ENCODE measurements at places on chromosomes 2 and 18.

GRCh38 chr2:113845261-113845660, 44.6 kb upstream of the ACTR3 start:
- DNase-seq, result no peak

- no peak for DNase-seq
Measured at GRCh38 chr2:73337828-73338227, 44.5 kb upstream of the EGR4 start.

DNA sequence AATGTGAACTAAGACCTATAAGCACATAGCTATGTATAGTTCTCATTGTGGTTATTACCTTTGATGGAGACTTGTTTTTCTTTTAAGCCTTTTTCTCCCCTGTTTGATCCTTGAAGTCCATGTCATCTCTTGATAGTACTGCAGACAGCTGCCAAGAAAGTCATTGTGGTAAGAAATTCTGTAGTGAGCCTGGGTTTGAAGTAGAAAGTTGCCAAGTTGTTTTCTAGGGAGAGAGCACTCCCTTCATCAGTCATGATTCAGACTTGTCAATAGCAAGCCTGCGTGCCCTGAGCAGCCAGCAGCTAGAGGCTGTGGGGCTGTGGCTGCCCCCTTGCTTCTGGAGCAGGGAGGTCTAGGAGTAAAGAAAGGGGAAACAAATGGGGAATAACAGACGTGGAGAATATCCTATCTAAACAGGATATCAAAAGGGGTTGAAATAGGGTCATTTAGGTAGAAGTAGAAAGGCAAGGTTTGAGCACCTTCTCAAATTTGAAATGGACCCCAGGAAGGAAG, 8.4 kb downstream of the SP5 start:
- no peak for DNase-seq

DNA sequence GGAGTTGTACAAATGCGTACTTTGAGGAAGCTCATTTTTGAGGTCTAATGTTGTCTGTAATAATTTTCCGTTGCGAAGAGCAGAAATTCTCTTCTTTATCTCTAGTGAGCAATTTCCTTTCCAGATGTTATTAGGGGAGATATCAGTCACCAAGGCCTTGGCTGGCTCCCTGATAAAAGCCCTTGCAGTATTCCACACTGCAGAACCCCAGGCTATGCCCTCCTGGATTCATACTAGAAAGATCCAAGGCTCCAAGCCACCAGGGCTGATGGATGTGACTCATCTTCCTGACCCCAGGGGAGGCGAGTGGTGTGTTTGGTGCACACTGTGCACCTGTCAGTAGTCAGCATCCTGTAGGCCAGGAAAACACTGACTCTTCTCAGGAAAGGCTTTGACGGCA, 34.7 kb downstream of the INO80C start:
- DNase-seq, result no peak

- peak; percentile 83 for DNase-seq
Measured at GRCh38 chr2:113876503-113877387, 13.1 kb upstream of the ACTR3 start.

DNA sequence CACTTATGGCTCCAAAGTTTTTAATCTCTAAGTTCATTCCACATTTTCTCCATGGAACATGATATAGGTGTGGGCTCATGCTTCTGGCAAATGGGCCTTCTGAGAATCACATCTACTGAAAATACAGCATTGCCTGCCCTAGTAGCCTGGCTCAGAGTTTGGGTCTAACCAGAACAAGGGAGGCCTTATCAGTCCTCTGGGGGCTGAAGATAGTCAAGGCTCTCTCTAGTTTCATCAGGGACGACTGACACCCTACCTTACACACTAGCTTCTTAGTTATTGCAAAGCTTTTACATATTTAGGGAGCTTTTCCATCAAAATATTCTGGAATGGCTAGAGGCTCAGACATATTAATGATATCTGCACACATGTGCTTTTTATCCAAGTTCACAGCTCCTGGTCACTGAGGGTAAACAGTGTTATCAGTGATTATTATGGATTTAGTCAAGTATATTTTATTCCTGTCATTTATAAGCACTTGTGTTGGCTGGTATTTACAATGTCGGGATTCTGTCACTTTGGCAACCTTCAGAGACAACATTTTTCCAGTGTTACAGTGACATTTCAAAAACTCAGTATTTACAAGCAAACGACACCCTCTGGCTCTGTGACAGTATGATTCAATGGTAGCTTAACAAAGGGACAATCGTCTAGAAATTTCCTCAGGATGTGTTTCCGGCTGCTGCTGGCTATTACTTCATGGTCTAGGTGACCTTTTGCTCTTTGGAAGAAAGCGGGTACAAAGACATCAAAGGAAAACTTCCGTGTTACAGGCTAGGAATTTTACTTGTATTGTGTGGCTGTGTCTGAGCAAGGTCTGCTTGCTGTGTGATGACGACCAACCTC, 200.6 kb downstream of the TCF4 start:
- no peak for DNase-seq

DNA sequence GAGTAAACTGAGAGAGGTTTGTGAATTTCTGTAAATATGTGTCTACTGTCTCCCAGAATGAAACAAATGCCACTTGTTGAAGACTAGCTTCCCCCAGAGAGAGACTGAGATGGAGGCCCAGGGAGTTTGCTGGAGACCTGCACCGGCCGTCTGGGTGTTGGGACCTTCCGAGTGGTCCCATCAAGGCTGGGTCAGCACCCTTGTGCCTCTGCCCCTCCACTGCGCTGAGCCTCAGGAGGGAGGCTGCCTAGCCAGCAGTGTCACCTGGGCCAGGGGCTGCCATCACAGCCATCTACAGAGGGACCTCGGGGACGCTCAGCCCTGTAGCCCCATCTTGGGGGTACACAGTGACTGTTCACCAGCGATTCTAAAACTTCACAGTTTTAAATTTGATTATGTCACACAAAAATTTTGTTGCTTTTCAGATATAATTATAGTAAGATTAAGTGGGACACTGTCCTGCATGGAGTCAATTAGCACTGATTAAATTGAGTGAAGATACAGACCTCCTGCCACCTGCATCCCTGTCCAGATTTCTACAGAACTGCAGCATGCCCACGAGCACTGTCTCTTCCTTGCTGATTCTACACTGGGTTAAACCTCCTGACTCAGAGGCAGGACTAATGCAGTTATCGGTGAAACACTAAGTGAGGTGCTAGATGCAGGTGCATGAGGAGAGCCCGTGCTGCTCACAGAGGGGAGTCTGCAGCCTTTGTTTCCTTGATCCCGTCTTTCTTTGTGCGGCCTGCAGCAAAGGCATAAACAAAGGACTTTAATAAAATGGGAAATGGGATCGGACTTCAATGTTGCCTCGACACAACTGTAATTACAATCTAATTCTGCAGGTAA, 50.5 kb downstream of the TMEM18 start:
- DNase-seq, result no peak

GRCh38 chr2:135320465-135321355, 210.3 kb downstream of the ZRANB3 start:
- no peak for DNase-seq

- no peak for DNase-seq
Measured at GRCh38 chr2:207135801-207136457, 29.8 kb downstream of the KLF7 start.

DNA sequence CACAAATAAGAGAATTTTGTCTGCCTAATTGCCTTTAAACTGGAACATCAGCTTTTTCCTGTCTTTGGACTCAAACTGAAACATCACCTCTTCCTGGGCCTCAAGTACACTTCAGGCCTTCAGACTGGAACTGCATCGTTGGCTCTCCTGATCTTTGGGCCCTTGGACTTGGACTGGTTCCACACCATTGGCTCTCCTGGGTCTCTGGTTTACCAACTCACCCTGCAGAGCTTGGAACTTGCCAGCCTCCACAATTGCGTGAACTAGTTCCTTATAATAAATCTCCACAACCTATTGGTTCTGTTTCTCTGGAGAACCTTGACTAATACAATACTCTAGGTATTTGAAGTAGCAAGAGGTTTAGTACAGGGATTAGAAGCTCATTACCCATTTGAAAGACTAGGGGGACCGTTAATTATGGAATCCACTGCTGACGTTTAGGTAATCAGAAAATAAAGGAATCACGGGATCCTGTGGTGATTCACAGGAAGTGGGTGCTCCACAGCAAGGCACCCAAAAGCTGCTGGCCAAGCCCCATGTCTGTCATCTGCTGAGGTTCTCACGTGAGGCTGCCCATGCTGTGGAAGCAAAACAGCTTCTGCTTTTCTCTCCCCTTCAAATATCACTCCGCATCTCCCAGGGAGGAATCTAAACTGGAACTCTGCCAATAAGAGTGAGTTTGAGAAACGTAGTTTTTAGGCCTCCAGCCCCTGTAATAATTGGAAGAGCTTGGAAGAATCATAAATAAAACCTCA, 20.0 kb upstream of the SGPP2 start:
- DNase-seq, result no peak

All from thymus (tissue), 14 donors.